ENCODE measurements at places on chromosomes 2 and 18. TPM values are rescaled to one million over a fixed set of nuclear protein-coding genes. Genes with fewer than 3 reads are reported as not detected.

The TSPYL6 gene
- not detected for total RNA-seq

DNA sequence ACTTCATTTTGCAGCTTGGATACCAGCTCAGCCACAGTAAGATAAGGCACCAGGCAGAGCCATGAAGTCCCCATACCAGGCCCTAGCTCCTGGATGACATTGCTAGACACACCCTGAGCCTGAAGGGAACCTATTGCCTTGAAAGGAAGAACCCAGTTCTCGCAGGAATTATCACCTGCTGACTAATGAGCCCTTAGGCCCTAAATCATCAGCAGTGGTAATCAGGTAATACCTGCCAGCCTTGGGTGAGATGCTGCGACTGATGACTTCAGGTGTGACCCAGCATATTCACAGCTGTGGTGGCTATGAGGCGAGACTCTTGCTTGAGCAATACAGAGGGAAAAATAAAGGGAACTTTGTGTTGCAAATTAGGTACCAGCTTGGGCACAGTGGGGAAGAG, 24.9 kb downstream of the CLK1 start:
- no peak for DNase-seq

DNA sequence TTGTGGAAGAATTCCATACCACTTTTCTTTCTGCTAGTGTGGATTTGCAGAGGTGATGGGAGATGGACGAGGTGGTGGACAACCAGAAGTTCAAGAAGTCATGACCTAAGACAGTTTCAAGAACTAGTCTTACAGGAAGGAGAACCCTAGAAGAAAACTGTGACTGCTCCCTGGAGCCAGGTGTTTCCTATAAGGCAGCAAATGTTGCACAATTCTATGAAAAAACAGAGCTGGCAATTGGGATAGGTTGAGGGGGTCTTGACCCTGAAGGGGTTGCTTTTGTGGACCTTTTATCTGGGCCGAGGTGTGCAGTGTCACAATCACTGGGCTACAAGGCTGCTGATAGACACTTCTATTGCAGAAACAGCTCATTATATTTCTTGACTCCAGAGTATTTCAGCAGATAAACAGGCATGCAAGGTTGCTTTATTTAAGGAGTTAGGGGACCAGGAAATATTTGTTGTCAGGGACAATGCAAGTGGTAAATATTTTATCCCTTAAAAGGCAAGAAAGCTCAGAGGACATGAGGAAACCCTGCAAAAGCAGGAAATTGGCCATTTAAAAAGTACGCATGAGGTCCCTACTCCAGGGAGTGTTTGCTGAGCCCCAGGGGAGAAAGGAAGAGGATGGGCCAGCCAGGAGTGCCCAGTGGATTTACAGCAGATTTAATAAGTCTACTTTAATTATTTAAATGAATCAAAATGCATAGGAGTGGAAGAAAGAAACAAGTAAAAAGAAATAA, 22.9 kb downstream of the APCDD1 start:
- DNase-seq, result no peak

DNA sequence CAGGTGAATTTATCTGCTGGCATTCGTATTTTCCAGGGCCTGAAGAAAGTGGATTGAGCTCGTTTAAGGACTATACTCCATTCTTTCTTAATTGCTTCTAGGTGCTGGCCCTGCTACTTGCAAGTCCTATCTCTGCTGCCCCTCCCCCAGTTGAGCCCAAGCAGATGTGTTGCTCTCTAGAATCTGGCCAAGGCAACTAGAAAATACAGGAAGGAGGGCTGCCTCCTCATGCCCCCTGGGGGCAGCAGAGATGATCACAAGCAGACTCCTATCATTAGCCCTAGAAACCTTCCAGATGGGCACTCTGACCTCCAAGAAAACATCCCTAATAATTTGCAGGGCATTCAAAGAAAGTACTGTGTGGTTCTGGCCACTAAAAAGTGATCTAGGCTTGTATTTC, 72.5 kb upstream of the CYP26B1 start:
- DNase-seq, result no peak

GRCh38 chr2:109238580-109238979, 109.6 kb downstream of the SH3RF3 start:
- peak; percentile 44 for DNase-seq

DNA sequence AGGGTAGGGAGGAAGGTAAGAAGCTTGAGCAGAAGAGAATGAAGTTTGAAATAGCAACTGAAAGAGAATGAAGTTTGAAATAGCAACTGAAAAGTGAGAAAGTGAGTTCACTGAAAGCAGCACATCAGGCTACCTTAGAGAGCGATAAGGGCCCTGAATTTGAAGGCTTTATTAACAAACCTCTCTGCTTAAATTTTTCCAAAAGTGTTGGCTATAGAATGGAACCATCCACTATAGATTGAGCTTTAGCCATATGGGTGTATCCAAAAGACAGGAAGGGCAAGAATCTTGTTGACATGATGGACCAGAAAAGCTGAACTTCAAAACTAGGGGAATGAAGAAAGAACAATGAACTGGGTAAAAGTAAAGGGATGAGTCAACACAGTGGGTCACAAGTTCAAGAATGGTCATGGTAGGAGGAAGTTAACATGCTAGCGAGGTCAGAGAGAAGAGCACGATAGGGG, 122.5 kb downstream of the ASXL3 start:
- DNase-seq, result no peak

DNA sequence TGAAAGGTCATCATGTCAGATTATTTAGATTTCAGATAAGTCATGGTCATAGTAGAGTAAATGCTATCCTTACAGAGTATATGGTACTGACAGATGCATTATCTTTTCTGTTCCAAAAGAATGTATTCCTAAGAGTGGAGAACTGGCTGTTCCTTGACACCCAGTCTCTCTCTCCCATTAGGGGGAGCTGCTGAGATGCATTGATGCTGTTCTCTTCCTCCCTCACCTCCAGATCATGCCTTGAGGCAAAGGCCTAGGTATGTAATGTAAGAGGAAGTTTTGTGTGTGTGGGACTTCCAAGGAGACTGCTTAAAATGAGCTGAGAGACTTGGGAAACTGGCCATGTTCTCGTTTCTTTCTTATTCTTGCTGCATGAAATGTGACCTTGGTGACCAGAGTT, 979.5 kb upstream of the CELF4 start:
- no peak for DNase-seq
